ENCODE measurements at places on chromosomes 1 and 21.
A peak's percentile ranks its signal among the peaks of the same experiment; 100 is the strongest.

- no peak for DNase-seq
Measured at GRCh38 chr1:202888221-202888530, 773 bp downstream of the RABIF start.

DNA sequence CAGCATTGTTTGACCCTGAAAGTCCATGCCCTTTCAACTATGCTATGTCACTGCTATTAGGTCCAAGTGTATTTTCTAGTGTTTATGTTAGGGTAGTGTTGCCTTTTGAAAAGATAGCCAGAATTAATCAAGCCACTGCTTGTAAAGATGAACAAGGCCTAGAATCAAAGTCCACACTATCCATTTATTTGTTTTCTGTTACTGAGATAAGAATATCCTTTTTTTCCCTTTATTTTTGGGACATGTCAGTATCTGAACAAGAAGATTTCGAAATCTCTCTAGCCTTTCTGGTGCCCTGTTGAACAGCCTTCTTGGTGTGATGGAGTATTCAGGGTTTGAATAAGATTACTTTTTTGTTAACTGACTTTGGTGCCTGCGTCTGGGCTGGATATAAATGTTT, 16.7 kb downstream of the UBAP2L start:
- no peak for DNase-seq

GRCh38 chr21:14879458-14879857, 185.3 kb downstream of the NRIP1 start:
- DNase-seq = no peak

GRCh38 chr1:100115524-100115923, 17.2 kb downstream of the SASS6 start:
- DNase-seq = no peak

DNA sequence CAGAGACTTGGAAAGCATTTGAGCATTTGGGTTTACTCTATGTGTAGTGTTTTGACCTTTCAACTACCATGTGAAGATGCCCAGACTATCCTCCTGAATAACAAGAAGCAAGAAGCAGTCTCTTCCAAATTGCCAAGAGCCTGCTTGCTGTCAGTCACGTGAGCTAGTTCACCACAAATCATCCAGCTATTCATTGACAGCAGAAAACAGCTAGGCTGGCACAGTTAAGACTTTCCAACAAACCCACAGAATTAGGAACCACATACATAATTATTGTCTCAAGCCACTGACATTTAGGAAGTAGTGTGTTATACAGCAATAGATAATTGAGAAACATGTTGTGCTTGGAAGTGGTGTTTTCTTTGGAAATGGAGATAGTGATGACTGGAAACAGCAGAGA, 1652.0 kb downstream of the NCAM2 start:
- DNase-seq = no peak

- DNase-seq = no peak
Measured at GRCh38 chr1:156823210-156823790, 6.7 kb upstream of the SH2D2A start.

- no peak for DNase-seq
Measured at GRCh38 chr1:45673956-45674355, 12.4 kb downstream of the GPBP1L1 start.

- DNase-seq = no peak
Measured at GRCh38 chr1:171999756-172000155, 158.5 kb downstream of the DNM3 start.

GRCh38 chr21:33608559-33608958, 20.1 kb upstream of the DONSON start:
- no peak for DNase-seq

DNA sequence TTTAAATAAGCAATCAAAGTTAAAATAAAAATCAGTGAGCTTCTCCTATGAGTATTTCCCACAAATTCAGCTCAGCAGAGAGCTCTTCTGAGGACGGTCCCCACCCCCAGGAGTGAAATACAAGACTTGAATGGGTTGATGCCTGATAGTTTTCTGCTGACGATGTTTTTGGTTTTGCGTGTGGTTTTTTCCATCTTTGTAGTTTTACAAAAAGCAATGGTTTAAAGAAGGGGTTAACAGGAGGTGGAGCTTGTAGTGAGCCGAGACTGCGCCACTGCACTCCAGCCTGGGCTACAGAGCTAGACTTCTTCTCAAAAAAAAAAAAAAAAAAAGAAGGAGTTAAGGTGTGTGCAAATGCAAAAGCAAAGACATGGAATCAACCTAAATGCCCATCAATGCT, 171.7 kb upstream of the COA6 start:
- no peak for DNase-seq

- no peak for DNase-seq
Measured at GRCh38 chr1:201539561-201540431, 869 bp downstream of the NAV1 start.

DNA sequence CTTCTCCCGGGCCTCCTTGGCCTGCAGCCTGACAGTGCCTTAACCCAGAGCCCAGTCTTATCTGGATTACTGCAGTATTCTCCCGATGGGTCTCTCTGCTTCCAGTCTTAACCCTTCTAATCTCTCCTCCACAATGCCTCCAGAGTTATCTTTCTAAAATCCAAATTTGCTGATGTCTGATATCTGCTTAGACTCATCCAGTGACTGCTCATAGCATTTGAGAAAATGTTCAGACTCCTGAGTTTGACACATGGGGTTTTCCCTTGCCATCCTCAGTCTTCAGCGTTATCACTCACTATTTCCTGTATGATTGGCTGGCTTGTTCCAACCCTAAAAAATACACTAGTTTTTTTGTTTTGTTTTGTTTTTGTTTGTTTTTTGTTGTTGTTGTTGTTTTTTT, 102.0 kb downstream of the FMN2 start:
- DNase-seq = no peak

DNA sequence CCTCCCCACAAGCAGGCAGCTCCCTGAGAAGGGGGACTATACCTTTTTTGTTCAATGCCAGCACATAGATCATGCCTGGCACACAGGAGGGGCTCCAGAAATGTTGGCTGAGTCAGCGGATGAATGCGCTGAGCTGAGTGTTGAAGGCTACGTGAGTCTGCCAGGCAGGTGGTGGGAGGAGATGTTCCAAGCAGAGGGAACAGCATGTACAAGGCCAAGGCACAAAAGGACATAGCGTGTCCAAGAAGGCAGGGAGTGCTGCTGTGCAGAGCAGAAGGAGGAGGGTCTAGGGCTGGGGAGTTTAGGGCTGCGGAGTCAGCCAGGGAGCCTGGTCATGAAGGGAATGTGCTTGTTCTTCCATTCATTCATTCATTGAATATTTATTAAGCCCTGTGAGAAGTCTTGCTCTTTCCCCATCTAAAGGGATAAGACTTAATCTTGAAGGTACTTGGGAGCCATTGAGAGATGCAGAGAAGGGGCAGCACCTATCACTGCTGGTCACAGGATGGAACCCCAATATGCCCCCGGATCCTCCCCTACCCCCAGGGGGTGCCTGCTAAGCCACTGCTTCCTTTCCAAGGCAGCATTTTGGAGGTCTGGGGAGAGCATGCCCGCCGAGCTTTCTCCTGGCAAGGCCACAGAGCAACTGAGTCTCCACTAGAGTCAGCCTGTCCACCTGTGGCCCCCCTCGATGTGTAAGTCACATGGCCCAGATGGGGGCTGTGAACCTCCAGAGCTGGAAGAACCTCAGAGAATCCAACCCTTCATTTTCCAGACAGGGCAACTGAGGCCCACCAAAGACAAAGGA, 31.2 kb upstream of the LAPTM5 start:
- no peak for DNase-seq

DNA sequence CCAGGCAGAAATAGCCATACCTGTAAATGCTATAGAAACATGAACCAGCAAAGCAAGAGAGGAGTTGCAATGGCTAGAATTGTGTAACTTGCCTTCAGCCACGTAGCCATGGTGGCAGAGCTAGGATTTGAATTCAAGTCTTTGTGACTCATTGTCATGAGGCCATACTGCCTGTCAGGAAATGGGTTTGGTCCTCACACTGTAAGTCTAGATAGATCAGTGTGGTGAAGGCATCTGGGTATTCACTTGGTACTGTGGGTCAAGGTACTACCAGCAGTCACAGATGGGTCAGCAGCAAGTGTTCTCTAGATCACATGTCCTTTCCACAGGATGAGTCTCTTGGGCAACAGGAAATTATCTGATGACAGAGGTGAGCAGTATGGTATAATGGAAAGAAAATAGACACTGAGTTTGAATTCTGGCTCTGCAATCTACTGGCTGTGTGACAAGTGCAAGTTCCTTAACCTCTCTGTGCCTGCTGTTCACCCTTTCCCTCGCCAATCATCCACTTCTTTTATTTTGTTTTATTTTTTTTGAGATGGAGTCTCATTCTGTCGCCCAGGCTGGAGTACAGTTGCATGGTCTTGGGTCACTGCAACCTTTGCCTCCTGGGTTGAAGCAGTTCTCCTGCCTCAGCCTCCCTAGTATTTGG, 36.9 kb downstream of the FGGY start:
- peak; percentile 2 for DNase-seq

GRCh38 chr1:150080784-150081183, 13.2 kb downstream of the VPS45 start:
- no peak for DNase-seq

- DNase-seq = no peak
Measured at GRCh38 chr1:60889709-60890108, 192.7 kb upstream of the NFIA start.

- no peak for DNase-seq
Measured at GRCh38 chr1:75613916-75614315, 3.0 kb upstream of the SLC44A5 start.

- DNase-seq = no peak
Measured at GRCh38 chr1:6309564-6309963, 48.7 kb upstream of the GPR153 start.

- no peak for DNase-seq
Measured at GRCh38 chr1:70778934-70779333, 268.7 kb downstream of the PTGER3 start.

GRCh38 chr21:42058631-42059111, 12.4 kb upstream of the UMODL1 start:
- no peak for DNase-seq

GRCh38 chr21:19392390-19392789, 988.8 kb upstream of the TMPRSS15 start:
- DNase-seq = no peak

- DNase-seq = no peak
Measured at GRCh38 chr1:170301596-170301995, 155.8 kb downstream of the NTMT2 start.

DNA sequence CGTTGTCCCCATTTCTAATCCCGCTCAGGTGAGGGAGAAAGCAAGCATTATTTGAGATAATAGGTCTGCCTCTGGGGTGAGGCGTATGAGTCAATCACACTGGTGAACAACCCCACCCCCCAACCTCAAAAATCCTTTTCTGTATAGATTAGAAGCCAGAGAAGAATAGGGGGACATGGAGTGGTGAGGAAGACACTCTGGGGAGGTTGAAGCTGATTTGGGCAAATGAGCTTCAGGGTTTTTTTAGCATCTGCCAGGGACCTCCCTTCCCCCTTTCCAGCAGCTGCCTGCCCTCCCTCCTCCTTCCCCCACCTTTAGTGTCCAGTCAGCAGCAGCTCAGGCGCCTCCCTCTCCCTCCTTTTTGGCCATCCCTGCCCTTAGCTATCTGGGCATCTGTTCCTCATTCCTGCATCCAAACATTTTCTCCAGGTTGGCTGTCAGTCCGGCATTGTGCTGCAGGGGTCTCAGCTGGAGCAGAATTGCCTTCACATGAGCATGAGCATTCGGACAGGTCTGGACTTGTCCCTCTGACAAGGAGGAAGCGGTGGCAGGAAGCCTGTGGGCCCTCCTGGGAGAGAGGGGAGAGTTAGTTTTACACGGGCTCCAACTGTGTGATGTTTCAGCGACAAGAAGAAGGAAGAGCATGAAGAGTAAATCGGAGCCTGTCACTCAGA, 30.8 kb upstream of the PTGFRN start:
- DNase-seq = no peak

- DNase-seq = peak; percentile 97
Measured at GRCh38 chr1:160098852-160099561, 588 bp upstream of the IGSF8 start.

DNA sequence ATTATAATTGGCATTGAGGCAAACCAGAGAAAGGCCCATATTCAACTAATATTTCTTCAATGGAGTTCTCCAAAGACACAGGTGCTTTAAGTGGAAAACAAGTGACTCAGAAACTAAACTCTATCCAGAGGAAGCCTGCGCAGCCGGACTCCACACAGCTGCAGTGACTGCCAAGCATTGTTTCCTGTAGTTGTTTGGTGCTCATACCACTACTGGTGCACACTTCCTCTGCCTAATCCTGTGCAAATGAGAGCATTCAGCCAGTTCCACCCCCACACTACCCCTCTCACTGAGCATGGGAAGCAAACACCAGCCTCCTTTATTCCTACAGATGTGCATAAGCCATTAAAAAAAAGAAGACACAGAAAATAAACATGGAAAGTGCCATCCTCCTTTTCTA, 102.9 kb downstream of the VAV3 start:
- DNase-seq = no peak

DNA sequence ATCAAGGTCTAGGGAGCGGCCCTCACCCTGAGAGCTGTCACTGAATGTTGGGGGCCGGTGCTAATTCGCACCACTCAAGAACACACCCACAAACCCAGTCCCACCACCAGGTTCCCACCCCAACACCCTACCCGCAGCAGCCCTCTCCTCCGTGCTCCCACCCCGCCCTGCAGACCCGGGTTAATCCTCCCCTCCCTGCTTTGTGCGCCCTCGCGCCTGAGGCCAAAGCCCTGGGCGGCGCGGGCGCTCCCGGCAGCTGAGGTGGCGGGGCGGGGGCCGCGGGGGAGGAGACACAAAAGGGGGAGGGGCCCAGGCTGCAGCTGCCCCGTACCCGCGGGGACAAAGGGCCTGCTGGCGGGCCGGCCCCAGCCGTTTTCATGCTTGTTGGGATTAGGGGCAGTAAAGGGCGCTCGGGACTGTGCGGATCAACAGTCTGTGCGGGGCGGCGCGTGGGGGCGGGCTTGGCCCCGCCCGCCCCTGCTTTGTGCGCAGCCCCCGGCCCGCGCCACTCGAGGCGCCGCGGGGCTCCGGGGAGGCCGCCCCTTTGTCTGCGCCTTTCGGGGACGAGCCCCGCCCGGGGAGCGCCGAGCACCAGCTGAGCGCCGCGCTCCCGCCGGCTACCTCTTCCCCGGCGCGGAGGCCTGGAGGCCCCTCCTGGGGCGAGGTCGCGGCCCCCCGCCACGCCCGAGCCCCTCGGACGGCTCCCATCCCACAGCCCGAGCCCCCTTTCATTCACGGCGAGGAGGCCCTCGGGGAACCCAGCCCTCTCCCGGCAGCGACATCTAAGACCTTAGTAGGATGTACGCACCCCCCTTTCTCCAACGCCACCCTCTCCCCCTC, 10.9 kb downstream of the C1orf216 start:
- no peak for DNase-seq

DNA sequence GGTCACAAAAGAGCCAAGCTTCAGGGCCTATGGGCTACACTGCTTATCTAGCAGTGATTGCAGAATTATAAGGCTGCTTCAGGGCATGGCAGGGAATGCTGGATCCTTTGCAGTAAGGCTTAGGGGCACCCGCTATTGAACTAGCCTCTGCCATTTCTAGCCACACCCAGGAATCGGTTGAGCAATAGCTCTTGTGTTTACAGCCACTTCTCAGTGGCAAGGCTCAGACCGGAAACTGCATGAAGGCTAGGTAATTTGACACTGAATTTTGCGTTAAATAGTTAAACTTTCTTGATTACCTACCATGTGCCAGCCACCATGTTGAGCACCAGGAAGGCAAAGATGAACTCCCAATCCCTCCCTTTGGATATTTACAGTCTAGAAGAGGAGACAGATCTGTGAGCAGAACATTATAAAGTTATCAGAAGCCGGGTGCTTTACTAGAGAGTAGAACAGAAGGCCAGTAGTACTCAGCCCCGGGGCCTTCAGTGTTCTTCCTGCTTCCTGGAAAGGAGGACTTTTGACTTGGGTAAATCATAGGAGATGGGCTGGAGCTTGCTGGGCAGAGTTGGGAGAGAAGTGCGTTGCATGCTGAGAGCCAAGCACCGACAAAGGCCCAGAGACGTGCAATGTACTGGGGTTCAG, 98.6 kb upstream of the LPGAT1 start:
- DNase-seq = no peak

GRCh38 chr1:247387565-247387964, 28.4 kb upstream of the NLRP3 start:
- DNase-seq = no peak

Data from stimulated activated CD4-positive, alpha-beta T cell treated with anti-CD3 and anti-CD28 coated beads, Interleukin-1b, Interleukin-23, amount 100 ng/mL, for 48 hours (primary cell).